T-helper 9 cell (primary cell): ENCODE measurements at places on chromosomes 1 and 21.

DNA sequence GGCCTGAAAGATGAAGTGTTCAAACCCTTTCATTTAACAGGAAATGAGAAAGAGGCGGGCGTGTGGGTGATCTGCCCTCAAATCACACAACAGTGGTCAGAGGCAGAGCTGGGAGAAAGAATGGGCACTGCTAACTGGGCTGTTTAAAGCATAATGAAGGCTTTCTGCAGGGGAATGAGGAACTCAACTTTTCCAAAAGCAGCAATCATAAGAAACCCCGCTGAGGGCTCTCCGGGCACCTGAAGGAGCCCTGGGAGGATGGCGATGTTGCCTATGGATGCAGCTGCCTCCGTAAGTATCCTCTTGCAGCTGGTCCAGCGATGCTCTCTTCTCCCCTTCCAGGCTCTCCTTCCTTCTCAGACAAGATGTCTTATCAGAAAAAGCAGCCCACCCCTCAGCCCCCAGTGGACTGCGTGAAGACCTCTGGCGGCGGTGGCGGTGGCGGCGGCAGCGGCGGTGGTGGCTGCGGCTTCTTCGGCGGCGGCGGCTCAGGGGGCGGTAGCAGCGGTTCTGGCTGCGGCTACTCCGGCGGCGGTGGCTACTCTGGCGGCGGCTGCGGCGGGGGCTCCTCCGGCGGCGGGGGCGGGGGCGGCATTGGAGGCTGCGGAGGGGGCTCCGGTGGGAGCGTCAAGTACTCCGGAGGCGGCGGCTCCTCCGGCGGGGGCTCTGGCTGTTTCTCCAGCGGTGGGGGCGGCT is 1.2 kb downstream of the LORICRIN start:
- DNase-seq = no peak

- DNase-seq = no peak
Observed at GRCh38 chr1:121483961-121484424, 299.2 kb downstream of the SRGAP2C start.

DNA sequence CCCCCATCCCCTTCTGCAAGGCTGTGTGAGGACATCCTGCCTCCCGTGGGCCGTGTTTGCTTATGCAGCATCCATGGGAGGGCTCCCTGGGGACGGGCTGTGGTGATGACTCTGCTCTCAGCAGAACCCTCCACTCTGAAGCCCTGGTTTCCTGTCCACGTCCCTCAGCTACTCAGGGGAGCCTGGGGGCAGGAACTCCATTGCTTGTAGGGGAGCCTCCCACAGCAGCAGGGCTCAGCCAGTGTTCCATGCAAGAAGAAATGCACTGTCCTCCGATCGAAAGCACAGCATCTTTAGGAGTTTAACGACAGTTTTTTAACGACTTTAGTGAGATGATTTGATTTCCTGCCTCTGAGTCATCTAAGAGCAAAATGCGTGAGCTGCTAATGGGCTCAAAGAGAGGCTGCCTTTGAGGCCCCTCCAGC is 8.3 kb upstream of the KCNAB2 start:
- no peak for DNase-seq

DNA sequence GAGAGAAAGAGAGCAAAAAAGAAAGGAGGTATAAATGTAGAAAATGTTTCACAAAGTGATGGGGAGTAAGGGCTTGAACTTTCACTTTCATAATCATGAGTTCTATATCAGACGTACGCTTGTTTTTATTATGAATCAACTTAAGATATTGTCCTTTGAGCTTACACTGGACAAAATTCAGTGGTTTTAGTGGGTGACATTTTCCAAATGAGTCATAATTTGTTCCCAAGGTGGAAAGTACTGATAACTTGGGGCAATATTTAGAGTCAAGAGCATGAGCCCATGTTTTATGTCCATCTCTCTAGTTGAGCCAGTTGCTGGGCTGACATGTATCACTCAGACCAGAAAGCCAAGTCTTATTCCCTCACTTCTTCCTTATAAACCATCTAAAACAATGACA is 161.6 kb downstream of the CHRM3 start:
- no peak for DNase-seq

DNA sequence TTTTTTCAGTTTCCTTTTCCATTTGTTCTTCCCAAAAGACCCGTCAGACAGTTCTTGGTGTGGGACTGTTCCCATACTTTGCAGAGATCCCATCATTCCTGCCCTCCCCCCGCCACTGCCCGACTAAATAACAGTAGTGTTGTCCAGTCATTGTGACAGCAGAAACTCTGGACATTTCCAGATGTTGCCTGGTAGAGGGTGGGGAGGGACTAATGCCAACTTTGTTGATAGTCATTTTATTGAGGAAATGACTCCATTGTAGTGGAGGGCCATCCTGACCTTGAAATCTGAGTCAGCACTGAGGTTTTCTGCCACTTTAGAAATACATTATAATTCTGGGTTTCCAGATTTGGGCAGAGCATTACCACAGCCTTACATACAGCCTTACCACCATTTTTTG is 85.4 kb downstream of the CEP350 start:
- DNase-seq = no peak

DNA sequence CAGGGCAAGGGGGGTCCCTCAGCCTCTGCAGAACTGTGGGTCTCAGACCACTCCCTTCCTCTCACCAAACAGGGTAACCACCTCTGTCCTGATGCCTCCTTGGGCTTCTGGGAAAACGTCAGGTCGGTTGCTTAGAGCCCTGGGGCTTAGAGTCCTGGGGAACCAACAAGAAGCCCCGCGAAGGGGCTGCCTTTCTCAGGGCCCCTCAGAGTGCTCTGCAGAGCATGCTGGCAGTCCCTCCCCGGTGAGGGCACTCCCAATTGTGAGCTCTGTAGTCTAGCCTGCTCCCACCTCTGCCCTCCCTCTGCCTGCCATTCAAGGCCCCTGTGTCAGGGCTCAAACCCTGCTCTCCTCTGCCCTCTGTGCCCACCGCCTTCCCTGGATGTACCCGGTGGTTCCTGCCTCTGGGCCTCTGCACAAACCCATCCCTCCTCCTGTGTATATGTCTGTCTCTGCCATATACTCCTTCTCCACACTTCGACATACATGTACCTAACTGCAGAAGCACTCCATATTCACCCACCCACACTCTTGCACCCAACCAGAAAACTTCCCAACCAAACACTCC is 92.3 kb downstream of the DMRTB1 start:
- DNase-seq = no peak

DNA sequence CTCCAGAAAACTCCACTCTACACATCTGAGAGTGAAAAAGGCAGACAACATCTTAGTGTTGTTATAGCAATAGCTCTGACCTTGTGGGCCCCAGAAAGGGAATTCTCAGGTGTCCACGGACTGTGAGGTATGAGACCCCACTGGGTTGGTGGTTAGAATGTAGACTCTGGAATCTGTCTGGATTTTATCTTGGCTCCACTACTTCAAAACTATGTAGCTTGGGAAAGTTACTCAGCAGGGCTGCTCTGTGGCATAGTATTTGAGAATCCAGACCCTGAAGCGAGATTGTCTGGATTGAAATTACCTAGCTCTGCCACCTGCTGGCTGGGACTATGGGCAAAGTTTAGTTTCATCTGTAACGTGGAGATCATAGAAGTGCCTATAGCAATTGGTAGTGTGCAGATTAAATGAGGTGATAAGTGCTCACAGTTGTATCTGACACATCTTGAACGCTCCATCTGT is 25.8 kb downstream of the PRDM2 start:
- DNase-seq = peak; percentile 37
